ENCODE measurements at places on chromosomes 2 and 18. TPM values are rescaled to one million over a fixed set of nuclear protein-coding genes. Genes with fewer than 3 reads are reported as not detected.

- DNase-seq = no peak
Measured at GRCh38 chr18:76351961-76352581, 143.0 kb downstream of the ZNF516 start.

GRCh38 chr2:239685965-239686364 lies 285.1 kb upstream of the HDAC4 start:
- DNase-seq = no peak

DNA sequence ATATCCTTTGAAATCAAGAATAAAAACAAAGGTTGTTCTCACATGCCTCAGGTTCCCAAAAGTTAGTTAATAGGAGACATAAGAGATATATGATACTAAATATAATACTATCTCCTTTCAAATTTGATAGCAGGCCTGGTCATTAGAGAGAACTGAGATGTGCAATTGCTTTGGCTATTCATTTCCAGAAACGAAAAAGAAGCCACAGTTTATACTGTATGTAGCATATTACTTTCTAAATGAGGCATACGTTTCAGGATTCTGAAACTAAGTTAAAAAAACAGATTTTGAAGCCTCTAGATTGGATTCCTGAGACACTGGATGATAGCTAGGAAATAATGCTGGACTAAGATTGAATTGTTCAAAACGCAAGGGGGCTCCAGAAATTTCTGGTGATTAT lies 7.1 kb downstream of the PPP1R1C start:
- no peak for DNase-seq

GRCh38 chr18:70288851-70289328 lies at the start of gene SOCS6:
Gene SOCS6 (plus strand): TSS chr18:70289045. CDS start chr18:70324669, 35,624 bp downstream.
- DNase-seq = peak; percentile 82

GRCh38 chr2:13193075-13193474 lies 476.3 kb downstream of the TRIB2 start:
- DNase-seq = no peak

- no peak for DNase-seq
Measured at GRCh38 chr2:146271131-146271831, 1573.5 kb upstream of the ACVR2A start.

GRCh38 chr2:37652199-37652640 lies 19.2 kb downstream of the CDC42EP3 start:
- DNase-seq = no peak

DNA sequence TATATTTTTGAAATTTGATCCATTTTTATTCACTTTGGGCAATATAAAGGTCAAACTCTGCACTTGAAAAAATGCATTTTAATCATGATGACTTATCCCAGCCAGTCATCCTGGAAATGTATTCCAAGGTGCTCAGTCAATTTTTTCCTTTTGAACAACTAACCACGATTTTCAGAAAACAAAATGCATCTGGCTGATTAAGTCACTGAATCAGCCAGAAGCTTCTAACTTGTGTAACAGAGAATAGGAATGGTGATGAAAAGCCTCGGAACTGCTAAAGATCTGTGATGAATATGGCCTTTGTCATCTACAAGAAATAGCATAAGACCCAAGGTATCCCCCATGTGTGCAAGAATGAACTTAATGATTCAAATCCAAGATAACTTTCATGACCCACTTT lies 572.7 kb downstream of the EPHA4 start:
- no peak for DNase-seq

- no peak for DNase-seq
Measured at GRCh38 chr2:133247631-133248030, 320.6 kb downstream of the NCKAP5 start.

DNA sequence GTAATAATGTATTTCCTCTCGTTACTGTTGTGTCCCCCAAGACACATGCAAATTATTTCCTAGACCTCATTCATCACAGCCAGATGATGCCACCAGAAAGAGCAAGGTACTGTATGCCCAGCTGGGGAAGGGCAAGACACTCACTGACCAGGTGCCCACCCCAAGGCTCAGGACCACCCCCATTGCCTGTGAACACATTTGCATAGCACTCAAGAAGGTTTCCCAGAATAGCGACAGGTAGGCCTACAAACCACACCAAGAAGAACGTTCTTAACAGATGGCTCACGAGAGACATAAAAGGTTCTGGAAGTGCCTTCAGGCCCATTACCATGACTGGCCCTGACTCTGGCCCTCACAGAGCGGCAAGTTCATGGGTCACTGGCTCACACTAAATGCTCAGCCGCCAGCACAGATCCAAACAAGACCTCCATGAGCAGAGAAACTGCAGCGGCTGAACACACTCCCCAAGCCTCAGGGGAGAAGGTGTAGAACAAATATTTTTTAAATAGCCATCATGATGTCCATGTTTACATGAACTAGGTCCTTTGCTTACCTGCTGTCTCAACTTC lies 44.0 kb downstream of the FAM168B start:
- no peak for DNase-seq

MERTK gene
- total RNA-seq = 6.6 TPM

GRB14 gene
- total RNA-seq = 22.1 TPM

ADGRF3 gene
- 0.16 TPM for total RNA-seq

GLB1L gene
- total RNA-seq = 1.8 TPM

STAMBP gene
- total RNA-seq = 27.8 TPM
